Activated CD4-positive, alpha-beta T cell treated with anti-CD3 and anti-CD28 coated beads for 48 hours (primary cell): ENCODE measurements at places on chromosomes 4 and X.

GRCh38 chr4:54001668-54002365 lies 62.6 kb downstream of the CHIC2 start:
- no peak for DNase-seq

GRCh38 chr4:54658252-54659093 lies 716 bp downstream of the KIT start:
- DNase-seq = peak; percentile 47

DNA sequence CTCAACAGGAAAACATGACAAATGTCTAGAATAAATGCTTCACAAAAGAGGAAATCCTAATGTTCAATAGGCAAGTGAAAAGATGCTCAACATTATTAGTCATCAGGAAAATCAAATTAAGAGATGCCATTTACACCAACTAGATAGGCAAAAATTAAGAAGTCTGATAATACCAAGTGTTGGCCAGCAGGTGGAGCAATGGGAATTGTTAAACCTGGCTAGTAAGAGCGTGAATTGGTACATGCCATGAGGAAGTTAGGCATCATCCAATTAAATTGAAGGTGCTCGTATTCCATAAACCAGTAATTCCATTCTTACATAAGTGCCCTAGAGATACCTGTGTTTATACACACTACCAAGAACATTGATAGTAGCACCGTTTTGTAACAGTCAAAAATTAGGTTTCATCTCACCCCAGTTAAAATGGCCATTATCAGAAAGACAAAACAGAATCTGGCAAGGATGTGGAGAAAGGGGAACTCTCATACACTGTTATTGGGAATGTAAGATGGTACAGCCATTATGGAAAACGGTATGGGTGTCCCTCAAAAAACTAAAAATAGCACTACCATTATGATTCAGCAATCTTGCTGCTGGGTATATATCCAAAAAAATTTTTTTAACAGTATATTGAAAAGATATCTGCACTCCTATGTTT lies 14.0 kb upstream of the ZCCHC18 start:
- DNase-seq = peak; percentile 46

GRCh38 chr4:133969202-133969848 lies 232.3 kb downstream of the PABPC4L start:
- DNase-seq = no peak

- no peak for DNase-seq
Observed at GRCh38 chr4:13541176-13541604, 3.1 kb downstream of the NKX3-2 start.

- no peak for DNase-seq
Observed at GRCh38 chrX:80423744-80424143, 3.5 kb downstream of the TENT5D start.

DNA sequence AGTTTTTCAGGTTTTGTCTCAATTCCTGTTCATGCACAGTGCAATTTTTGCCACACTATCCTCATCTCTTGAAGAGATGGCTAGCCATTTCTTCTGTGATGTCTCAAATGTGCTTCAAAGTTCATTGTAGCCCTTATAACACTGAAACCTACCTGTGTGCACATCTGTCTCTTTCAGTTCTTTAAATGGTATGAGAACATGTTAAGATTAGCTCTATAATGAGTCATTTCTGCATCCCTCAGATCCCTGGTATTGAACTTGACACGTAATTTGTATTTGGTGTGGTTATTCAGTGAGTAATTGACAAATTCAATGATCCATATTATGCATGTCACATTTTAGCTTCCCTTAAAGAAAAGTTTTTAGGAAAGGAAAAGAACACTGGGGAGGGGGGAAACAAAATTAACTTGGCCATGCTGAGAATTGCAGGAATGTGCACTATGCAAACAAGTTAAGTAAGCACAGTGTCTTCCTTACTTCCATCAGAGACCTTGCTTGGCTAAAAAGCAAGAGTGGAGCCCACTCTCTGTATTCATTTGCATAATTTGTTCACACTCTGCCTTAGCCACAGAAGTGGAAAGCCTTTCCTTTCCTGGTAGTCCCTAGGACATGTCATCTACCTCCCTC lies 659.8 kb upstream of the MAGEB2 start:
- DNase-seq = no peak

DNA sequence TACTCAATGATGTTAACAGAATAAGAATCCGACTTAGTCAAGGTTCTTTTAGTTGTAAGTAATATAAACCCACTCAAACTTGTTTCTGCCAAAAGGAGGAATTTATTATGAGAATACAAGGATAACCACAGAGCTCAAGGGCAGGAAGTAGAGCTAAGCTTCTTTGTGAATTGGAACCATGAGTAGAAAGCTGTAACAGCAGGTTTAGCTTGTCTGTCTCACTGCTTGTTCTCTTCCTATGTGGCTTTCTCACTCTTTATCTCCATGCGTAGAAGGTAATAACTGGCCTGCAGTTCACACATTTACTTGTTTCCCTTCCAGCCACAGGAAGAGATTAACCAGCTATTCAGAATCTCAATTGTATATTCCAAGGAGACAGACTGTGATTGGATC lies 378.3 kb downstream of the PPP1R2C start:
- no peak for DNase-seq

DNA sequence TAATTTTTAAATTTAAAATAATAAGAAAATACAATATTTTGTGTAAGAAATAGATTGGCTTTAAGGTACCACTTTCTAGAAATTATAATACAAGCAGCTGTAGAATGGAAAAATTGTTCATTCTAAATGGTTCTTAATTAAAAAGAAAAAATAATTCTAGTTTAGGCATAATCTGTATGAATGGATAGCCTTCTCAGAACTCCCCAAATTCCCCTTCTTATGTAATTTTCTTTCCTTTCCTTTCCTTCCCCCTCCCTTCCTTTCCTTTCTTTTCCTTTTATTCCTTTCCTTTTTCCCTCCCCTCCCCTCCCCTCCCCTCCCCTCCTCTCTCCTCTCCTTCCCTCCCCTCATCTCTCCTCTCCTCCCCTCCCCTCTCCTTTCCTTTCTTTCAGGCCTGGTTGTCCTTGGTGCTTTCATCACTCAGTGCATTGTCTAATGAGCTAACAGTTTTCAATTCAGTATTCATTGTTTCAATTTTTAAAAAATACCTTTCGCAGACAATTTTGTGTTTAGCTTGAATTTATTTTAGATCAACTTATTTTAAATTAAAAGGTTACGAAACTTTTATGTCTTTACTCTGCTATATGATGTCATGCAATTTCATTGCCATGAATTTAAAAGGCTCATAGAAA lies 28.8 kb downstream of the LRIT3 start:
- no peak for DNase-seq

GRCh38 chrX:13371186-13371585 lies 51.3 kb upstream of the ATXN3L start:
- DNase-seq = no peak

GRCh38 chrX:120299928-120300327 lies 11.3 kb downstream of the TMEM255A start:
- no peak for DNase-seq

DNA sequence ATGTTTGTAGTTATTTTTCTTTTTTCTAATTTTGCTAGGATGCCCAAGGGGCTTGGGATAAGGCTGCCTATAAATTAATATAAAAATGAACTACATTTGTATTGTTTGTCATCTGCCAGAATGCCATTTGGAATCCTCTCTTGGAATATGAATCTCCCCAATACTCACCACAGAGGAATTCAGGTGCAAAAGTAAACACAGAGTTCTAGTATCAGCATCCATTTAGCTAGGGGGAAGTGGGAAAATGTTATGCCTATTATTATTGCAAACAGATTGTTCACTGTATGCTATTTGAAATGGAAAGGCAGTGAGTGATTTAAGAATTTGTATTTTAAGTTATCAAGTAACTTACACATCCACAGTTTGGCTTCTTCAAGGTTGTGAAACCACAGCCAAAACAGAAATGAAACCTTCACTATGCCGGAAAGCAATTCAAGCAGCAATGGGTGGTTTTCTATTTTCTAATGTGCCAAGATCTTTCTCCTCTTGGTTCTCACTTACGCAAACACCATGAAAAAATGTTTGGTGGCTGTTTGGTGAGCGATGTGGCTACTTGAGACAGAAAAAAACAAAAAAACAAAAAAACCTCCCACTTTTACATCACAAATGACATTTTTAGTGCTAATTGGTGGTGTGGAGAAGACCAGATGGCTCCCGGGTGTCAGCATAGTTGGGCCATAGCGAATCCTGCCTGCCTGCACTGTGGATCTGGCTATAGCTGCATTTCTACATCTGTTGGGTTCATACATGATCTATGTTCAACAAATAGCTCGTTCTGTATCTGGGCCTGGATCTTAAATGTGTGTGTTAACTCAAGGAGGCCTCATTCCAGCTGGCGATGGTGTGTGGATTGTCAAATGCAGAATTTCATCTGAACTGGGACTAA lies 200.8 kb upstream of the GIMD1 start:
- DNase-seq = no peak

GRCh38 chr4:153521999-153522801 lies 56.0 kb downstream of the TMEM131L start:
- DNase-seq = peak; percentile 81

DNA sequence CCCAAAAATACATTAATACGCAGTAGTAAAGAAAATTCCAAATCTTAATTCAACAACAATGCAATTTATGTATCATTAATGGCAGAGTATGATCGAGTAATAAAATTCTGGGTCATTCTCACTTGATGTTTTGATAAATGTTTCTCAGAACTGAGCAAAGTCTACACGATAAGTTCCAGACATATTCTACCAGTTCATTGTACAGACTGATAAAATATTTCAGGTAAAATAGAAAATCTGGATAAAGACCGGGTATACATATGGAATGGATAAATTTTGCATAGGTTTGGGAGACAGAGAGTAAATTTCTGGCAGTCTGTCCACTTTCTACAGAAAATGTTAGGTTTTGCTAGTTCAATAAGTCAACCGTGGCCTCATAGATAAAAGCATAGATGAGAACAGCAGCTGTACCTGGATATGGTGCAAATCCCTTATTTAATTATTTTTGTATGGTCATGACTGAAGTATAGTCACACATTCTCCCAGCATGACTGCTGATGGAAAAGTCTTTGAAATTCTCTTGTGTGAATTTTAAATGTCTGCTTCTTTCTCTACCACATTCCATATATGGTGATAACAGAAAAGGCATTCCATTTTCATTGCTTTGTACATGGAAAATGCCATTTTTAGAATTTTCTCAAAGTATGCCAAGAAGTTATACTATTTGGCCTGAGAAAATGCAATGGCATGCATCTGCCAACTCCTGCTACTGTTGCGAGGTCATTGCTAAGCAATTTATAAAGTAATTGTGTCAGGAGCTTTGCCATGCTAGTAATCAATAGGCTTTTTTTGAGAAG lies 301.9 kb upstream of the ARSJ start:
- DNase-seq = no peak

- no peak for DNase-seq
Observed at GRCh38 chr4:115850799-115851509, 737.5 kb upstream of the NDST4 start.

DNA sequence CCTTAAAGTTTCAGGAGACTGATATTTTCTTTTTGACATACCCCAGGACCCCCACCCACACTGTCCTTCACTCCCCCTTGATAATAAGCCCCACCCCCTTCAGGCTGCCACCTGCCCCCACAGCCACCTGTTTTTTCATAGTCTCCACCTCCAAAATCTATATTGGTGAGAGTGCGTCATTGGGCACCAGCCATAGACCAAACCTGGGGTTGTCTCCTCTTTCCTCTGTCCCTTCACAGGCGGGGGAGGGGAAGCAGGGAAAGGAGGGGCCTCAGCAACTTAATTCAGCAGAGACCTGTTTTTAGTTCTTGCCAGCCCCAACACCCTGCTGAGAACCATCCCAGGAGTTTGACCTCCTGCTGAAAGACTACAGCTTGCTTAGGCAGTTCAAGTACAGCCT lies 1.1 kb downstream of the ARHGAP36 start:
- DNase-seq = no peak

GRCh38 chr4:158625544-158625943 lies 46.1 kb downstream of the C4orf46 start:
- no peak for DNase-seq

DNA sequence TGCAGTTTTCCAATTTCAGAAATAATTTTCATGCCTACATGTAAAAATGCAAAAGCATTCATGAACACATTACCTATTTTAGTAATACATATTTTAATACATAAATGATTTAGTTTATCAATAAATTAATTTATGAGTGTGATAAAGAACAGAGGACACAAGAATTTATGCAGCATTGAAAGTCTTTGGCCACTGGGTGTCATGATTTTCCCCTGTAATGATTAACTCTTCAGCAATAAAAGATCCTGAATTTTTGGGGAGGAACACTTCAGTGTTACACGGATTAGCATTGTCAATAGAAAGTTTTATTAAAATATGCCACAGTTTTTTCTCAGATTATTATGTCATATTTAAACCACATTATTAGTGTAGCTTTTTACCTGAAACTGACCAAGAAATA lies 8.6 kb upstream of the VCX2 start:
- no peak for DNase-seq

- no peak for DNase-seq
Observed at GRCh38 chr4:22510750-22511149, 5.1 kb downstream of the ADGRA3 start.
